Activated CD4-positive, alpha-beta T cell treated with anti-CD3 and anti-CD28 coated beads, Interleukin-2, amount 50 U/mL, for 1 hour (primary cell): ENCODE measurements at places on chromosomes 7 and 10.
A peak's percentile ranks its signal among the peaks of the same experiment; 100 is the strongest.

- no peak for DNase-seq
These were observed 1.1 kb downstream of the DEPP1 start for GRCh38 chr10:44977287-44978212.

- DNase-seq, result no peak
These were observed 18.1 kb downstream of the CFAP46 start for GRCh38 chr10:132924046-132924952.

DNA sequence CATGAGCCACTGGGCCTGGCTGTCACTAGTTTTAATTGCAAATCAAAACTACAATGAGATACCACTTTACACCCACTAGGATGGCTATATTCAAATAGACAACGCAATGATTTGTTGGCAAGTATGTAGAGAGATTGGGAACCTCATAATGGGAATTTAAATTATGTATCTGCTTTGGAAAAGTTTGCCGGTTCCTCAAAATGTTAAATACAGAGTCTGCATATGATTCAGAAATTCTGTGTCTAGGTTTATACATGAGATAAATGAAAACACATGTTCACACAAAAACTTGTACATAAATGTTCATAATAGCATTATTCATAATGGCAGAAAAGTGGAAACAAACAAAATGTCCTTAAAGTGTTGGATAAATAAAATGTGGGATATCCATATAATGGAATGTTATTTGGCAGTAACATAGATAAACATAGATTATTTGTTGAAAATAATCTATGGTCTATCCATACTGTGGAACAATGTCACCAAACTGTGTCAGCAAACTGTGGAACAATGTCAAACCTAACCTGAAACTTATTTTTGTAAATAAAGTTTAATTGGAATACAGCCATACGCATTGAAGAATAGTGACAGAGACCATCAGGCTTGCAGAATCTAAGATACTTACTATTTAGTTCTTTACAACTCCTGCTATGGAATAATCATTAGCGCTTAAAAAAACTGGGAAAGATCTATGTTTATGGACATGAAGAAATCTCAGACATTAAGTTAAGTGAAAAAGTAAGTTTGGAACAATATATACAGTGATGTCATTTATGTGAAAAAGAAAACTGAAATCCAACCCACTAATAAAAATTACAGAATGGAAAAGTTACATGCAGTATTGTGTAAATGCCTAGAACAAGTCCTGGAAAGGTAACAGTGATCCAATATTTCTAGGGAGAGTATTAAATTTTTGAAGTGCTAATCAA lies 70.9 kb downstream of the CCDC7 start:
- no peak for DNase-seq

DNA sequence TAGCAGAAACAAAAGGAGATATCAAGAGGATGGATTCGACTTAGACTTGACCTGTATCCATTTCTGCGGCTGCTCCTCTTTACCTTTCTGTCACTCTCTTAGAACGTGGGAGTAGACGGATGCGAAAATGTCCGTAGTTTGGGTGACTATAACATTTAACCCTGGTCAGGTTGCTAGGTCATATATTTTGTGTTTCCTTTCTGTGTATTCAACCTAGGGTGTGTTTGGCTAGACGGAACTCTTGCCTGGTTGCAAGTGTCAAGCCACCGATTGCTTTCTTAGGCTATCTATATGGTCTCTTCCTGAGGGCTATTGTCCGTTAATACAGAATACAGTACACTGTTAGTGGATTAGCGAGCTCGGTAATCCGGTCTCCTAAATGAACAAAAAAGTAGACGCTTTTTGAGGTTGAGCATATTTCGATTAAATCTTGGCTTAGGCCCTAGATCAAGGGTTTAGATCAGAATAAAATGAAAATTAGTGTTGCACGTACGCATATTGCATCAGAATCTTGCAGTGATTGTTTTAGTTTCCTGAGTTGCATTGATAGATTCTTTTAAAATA lies 1.2 kb downstream of the PTEN start:
- DNase-seq, result no peak

DNA sequence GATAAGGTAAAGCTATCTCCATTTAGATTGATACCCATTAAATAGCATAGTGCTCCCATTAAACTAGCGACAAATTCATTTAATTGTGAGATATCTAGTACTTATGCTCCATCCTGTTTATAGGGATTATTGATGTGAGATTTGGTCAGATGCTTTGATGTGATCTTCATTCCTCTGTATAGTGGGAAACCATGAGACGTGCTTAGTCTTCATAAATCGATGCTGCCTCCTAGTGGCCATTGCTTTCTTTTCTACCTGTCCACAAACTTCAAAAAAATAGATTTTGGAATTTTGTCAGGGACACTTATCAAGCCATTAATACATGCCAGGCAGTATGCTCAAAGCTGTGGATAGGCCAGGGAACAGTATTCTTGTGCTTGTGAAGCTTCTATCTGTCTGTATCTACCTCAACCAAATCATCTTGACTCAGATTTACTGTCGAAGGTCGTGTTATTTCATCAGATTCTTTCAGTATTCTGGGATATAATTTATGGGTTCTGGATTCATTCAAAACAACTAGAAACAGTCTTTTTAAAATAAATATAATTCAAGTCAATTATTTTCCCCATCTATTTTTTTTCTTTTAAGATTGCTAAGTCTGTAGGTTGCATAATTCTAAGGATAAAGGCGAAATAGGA lies 12.0 kb downstream of the LSM8 start:
- DNase-seq, result peak; percentile 54

- no peak for DNase-seq
These were observed 59.0 kb downstream of the PRR15 start for GRCh38 chr7:29622335-29623265.

DNA sequence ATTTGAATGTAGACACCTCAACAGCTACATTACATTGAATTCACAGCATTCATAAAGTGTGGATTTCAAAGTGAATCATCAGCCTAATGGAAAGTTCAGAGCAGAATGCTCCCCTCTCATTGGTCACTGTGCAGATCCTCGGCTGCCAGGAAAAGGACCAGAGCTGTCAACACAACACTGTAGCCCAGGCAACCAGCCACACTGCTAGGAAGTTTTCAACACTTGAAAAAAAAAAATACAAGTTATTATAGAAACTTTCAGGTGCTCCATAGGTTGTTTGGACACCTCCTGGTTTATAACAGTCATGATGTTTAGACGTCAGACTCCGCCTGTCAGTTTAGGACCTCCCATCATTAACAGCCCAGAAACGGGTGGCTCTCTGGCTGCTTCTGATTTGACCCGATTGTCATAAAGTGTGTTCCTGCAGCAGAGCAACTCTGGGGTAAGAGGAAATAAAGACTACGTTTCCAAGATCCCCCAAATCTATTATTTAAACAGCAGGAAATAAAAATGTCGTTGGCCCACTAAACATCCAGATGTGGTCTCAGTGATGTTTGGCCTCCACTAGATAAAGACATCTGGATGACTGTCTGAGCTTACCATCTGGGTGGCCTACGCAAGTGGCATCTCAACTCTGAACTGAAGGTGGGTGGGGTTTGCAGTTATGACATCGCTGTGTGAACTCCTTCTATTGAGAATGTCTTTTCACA lies 117.4 kb downstream of the CABCOCO1 start:
- DNase-seq, result peak; percentile 0

DNA sequence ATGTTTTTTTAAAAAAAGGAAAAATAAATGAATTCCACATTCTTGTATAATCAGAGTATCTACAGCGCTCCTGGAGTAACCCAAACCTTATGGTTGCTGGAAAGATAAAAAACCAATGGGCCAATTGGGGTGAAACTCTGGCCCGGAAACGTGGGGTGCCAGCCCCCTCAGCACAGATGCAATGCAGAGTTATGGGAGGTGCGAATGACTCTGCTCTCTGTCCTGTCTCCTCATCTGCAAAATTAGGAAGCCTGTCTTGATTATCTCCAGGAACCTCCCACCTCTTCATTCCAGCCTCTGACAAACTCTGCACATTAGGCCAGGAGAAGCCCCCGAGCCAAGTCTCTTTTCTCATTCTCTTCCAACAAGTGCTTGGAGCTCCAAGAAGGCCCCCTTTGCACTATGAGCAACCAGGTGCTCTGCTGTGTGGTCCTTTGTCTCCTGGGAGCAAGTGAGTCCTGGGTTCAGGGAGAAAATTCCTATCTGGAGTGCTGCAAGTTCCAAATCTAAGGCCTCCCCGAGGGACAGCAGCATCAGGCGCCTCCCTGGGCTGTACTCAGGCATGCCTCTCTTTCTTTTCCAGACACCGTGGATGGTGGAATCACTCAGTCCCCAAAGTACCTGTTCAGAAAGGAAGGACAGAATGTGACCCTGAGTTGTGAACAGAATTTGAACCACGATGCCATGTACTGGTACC lies 130.5 kb upstream of the PRSS1 start:
- no peak for DNase-seq

DNA sequence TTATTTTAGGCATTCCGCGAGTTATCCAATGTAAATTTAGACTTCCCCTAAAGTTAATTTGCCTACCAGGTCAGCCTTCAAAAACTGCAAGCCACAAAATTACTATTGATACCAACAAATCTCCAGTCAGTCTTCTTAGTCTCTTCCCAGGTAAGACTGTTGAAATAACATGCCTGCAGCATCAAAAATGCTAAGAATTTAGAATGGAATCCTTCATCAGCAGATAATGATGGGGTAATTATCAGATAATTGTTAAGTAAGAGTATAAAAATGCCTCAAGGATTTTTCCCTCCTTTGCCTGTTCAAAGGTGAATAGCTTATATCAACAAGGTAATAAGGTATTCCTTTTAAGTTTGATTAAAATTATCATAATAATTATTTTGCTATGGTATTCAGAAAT lies 228.5 kb downstream of the BBS9 start:
- no peak for DNase-seq
